ENCODE measurements at places on chromosomes 3 and 15.

DNA sequence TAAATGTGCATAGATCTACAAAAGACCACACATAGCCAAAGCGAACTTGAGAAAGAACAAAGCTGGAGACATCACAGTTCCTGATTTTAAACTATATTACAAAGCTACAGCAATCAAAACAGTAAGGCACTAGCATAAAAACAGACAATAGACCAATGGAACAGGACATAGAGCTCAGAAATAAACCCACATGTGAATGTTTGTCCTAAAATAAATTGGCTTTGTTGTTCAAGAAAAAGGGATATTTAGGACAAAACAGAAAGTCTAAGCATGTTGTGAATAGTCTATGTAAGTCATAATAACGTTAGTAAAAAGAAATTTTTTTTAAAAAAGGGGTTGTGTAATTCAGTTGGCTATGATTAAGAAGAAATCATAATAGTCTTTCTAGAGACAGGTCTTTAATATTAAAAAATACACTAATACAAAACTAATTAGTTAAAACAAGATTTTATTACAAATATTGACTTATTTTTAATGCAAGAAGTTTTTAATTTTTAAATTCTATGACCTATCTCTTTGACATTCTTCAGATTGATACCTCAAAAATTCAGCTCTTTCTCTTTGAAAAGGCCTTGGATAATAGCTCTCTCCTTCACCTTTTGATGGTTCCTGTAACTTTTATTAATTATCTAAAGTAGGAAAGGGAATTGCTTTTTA lies 11.6 kb downstream of the TMEM212 start:
- no peak for DNase-seq

GRCh38 chr3:98930413-98930812 lies 28.9 kb upstream of the DCBLD2 start:
- DNase-seq, result no peak

DNA sequence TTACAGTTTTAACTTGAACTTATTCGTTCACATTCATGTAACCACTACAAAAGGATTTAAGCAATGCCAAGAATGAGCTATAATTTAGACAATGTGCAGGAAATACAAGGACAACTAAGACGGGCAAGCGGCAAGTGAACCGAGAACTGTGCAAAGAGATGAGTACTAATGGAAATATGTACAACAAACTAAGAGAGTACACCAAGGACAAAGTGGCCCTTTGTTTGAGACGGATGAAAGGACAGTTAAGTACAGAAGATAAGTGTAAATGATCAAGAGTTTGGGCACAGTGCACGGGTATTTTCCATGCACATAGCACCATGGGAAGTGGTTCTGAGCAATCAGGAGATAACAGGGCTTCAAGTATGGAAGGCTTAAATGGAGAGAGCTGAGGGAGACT lies 281.7 kb downstream of the ROBO2 start:
- DNase-seq, result no peak

DNA sequence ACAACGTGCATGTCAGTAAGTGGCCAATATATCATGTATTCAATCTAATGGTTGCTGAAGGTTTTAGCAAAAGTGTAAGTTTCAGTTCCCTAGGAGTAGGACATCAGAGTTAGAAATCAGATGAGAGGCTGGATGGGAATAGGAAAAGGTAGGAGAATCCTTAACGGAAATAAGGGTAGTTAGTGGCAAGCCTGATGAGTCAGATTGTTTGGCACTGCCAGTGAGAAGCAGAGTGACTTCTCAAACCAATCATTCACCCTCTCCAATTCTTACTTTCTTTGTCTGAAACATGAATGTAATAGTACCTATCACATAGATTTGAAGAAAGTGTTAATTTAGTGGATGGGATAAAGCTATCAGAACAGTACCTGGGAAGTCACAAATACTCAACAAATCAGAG lies 894.0 kb downstream of the NTRK3 start:
- no peak for DNase-seq

GRCh38 chr3:104108522-104108921 lies 1258.2 kb upstream of the ALCAM start:
- DNase-seq, result no peak

- no peak for DNase-seq
Observed at GRCh38 chr3:178916223-178916622, 155.4 kb downstream of the ZMAT3 start.

DNA sequence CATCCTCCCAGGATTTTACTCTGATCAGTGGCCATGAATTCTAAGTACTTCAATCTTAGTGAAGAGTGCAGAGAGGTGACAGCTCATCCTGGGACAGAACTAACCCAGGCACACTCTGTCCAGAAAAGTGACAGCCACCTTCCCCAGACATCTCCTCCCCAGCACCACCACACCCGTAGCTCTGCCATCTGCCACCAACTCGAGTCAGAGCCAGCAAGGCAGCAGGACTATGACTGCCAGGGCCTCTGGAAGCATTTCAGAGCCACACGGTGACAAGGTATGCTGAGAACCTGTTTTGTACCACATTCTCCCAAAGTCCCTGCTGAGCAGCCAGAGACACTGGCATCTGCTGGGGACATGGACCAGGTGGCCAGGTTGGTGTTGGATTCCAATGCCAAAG lies 71.0 kb downstream of the NTRK3 start:
- DNase-seq, result no peak

DNA sequence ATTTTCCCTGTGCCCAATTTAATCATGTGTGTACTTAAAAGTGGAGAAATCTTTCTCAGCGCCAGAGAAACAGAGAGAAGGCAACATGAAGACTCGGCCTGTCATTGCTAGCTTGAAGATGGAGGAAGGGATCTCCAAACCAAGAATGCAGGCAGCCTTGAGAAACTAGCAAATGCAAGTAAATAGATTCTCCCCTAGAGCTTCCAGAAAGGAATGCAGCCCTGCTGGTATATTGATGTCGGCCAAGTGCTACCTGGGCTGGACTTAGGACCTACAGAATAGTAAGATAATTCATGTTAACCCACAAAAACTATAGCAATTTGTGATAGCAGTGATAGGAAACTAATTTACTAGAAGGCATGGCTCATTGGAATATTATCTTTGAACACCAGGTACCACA lies 150.9 kb upstream of the ABI3BP start:
- DNase-seq, result no peak

DNA sequence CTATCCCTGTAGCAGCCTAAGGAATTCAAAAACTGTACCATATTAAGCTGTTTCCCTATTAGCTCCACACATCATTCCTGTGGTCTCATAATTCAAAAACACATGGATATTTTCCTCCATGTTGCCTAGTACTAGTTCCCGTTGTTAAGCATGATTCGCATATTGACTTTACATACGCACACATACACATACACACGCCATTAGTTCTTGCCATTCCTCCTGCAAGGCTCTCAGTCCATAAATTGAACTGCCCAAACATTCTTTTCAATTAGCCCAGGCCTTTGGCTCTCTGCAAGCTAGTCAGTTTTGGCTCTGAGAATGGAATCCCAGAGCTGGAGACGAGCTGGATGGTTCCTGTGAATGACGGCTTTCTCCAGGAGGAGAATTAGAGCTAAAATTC lies 57.2 kb upstream of the RAD18 start:
- no peak for DNase-seq

DNA sequence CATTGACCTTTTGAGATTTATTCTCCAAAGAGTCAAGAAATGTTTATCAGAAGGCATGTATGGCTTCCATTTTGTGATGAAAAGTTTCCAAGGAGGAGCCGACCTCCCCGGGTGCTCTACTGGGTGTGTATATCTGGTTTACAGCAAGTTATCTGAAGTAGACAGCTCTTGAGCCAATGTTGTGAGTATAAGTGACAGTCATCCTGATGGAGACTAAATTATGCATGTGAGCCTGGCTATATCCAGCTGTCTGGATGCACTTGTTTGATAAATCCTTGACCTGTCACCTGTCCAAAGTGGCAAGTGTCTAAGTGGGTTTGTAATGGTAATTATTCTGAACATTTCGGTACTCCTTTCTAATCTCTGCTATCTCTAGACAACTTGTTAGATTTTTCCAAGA lies 142.2 kb downstream of the NR2F2 start:
- DNase-seq, result no peak

DNA sequence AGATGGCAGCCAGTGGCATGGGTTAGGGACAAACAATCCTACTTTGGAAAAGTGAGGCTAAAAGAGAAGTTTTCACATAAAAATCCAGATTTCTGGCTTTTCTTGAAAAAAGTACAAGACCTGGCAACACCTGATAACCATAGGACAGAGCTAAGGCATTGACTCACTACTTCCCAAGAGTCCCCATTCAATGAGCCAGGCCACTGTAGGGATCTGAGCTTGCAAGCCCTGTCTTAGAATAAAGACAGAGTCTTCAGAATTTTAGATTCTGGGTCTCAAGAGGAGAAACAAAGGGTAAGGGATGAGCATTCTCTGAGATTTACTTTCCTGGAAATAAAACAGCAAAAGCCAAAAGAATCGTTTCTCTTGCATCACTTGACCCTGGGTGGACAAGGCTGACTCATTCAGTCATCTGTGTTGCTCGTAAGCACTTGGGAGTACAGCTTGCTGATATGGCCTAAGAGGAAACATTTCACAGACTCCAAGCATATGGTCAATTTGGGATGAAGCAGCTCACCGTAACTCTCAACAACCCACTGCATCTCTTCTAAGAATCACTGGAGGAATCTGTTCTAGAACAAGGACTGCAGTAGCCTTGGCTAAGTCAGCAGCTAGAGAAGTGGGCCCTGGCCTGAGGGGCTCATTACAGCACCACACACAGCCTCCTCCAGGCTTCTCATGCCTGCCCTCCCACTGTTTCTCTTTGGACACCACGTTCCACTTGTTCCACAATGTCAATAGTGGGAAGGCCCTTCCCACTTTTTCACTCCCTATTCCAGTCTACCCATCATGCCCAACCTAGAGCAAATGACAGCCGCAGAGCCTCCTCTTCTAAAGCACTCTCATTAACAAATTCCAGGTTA lies 86.2 kb downstream of the RFTN1 start:
- no peak for DNase-seq

GRCh38 chr3:10759495-10759894 lies 56.5 kb upstream of the SLC6A11 start:
- DNase-seq, result no peak

DNA sequence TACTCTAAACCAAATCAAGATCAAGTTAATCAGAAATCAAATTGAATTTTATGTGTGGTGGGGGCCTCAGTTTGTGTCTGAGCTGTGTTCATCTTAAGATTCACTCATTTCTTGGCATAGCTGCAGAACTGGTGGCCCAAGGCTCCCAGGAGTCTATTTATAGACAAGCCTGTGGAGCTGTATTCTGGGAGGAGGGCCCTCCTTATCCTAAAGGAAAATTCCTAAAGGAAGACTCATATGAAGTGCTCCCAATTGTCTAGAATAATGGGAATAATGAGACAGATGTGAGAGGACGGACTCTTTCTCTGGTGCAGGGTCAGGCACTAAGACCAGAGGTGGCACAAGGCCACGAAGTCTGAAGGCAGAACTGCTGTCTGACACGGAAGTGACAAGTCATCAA lies 38.9 kb downstream of the C3orf85 start:
- DNase-seq, result no peak

GRCh38 chr3:160016972-160017371 lies 28.3 kb downstream of the IL12A start:
- no peak for DNase-seq

GRCh38 chr15:58669108-58669507 lies 80.4 kb downstream of the ADAM10 start:
- DNase-seq, result no peak

- DNase-seq, result no peak
Observed at GRCh38 chr3:120892921-120893320, 15.1 kb upstream of the STXBP5L start.

DNA sequence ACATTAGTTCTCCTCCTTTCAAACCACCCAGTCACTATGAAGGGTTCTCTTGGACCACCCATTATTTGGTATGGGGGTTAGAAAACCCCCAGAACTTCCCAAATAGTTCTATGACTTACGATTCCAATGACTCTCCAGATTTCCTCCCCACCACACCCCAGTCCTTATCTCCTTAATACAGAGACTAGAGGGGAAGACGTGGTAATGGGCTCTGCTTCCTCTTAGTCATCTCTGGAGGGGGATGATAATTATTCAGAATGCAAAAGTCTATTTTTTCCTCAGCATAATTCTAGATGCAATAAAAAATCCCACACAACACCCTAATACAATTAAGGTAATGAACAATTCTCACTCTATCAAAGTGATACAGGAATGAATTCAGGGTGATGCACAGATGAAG lies 48.9 kb upstream of the CFAP161 start:
- no peak for DNase-seq

GRCh38 chr3:15052335-15053242 lies 12.5 kb downstream of the MRPS25 start:
- DNase-seq, result no peak

Data from left renal cortex interstitium (tissue), 4 donors.